ENCODE measurements at places on chromosomes 13 and 19. TPM values are rescaled to one million over a fixed set of nuclear protein-coding genes. Genes with fewer than 3 reads are reported as not detected.
A peak's percentile ranks its signal among the peaks of the same experiment; 100 is the strongest.

- peaks cover 3% of the 10 kb centered on the region for H3K27me3 ChIP-seq
- no peaks in the 10 kb centered on the region for H3K36me3 ChIP-seq
These were observed 170.5 kb downstream of the SHISA2 start for GRCh38 chr13:25881136-25881926.

- no peak overlapping the region for H3K27ac ChIP-seq
- H3K4me3 ChIP-seq, result no peak overlapping the region
- peaks cover 20% of the 10 kb centered on the region for H3K4me1 ChIP-seq
- H3K36me3 ChIP-seq, result no peaks in the 10 kb centered on the region
- H3K27me3 ChIP-seq, result no peaks in the 10 kb centered on the region
These were observed 5.3 kb downstream of the MISP start for GRCh38 chr19:756236-756635.

DNA sequence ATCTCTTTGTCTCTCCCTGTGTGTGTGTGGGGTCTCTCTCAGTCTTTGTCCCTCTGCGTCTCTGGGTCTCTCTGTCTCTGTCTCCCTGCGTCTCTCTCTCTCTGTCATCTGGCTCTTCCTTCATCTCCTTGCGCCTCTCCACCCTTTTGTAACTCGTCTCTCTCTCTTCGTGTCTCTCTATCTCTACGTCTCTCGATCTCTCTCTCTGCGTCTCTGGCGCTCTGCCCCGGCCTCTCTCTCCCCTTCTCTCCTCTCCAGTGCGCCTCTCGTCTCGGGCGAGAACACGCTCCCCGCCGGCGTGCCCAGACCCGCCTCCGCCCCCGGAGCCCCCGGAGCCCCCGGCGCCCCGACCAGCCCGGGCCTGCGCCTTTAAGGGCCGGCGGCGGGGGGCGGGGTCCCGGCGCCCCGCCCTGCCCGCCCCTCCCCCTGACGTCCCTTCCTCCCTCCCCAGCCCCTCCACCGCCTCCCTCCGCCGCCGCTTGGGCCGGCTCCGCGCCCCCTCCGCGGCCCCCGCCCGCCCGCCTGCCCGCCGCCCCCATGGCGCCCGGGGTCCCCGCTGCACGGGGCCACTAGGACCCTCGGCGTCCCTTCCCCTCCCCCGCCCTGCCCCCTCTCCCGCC lies at the start of gene MARK4:
Gene MARK4, plus strand, starts transcription at position 440 of the 620 bp plus-strand sequence. CDS start 318 bp downstream, outside the sequence.
- H3K4me3 ChIP-seq, result peak within 1 kb of the TSS; percentile 73
- H3K4me1 ChIP-seq, result peaks cover 23% of the 10 kb centered on the region
- H3K27ac ChIP-seq, result no peak within 1 kb of the TSS
- no peak for DNase-seq
- no peaks in the 10 kb centered on the region for H3K36me3 ChIP-seq

The ZNF480 gene
- 12.6 TPM for total RNA-seq

- no peaks in the 10 kb centered on the region for H3K27me3 ChIP-seq
- no peak overlapping the region for H3K27ac ChIP-seq
- no peak for DNase-seq
- H3K4me1 ChIP-seq, result no peaks in the 10 kb centered on the region
- peaks cover 23% of the 10 kb centered on the region for H3K36me3 ChIP-seq
These were observed 26.0 kb downstream of the TM9SF2 start for GRCh38 chr13:99527301-99527700.

The KLK15 gene
- total RNA-seq, result not detected

- H3K36me3 ChIP-seq, result no peaks in the 10 kb centered on the region
- no peak overlapping the region for H3K27ac ChIP-seq
- DNase-seq, result no peak
- H3K4me3 ChIP-seq, result no peak overlapping the region
- H3K27me3 ChIP-seq, result no peaks in the 10 kb centered on the region
These were observed 75.9 kb upstream of the SCEL start for GRCh38 chr13:77459592-77459991.

DNA sequence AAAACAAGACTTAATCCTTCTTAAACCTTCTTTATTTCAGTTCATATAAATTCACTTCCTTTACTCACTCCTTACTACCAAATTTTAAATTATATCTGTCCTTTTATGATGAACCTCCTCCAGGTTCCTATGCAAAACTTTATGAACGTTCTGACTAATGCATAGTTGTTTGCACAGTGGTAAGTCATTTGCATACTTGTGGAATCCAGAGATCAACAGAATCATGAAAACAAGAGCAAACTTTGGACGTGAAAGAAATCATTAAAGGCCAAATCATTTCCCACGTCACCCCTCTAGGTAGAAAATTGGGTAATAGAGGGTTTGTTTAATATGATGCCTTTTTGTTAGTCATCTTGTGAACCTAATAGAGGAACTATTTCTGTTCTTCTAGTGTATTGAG lies 32.3 kb upstream of the MYCBP2 start:
- H3K27me3 ChIP-seq, result no peaks in the 10 kb centered on the region
- no peaks in the 10 kb centered on the region for H3K36me3 ChIP-seq
- DNase-seq, result peak; percentile 2
- H3K4me3 ChIP-seq, result no peak overlapping the region
- H3K4me1 ChIP-seq, result no peaks in the 10 kb centered on the region

- no peak overlapping the region for H3K4me3 ChIP-seq
- peaks cover 20% of the 10 kb centered on the region for H3K27me3 ChIP-seq
- DNase-seq, result no peak
- H3K27ac ChIP-seq, result no peak overlapping the region
- peaks cover 6% of the 10 kb centered on the region for H3K4me1 ChIP-seq
- H3K36me3 ChIP-seq, result no peaks in the 10 kb centered on the region
These were observed 5.3 kb downstream of the RGS9BP start for GRCh38 chr19:32680986-32681385.

DNA sequence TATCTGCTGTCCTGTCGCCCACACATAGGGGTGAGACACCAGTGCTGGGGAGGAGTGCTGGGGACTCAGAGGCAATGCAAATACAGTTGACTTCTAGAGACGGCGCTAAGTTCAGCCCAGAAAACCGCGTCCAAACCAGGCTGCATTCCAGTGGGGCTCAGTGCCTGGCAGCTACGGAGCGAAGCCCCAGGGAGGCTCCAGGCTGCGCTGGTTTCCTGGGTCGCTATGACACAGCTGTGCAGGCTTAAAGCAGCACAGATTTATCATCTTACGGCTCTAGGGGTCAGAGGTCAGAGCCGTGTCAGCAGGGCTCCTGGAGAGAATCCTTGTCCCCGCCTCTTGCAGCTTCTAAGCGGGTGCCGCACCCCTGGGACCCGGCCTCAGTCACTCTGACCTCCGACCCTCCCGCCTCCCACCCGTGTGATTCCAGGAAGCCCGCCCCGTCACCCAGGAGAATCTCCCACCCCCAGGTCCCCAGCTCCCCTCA lies 61.6 kb downstream of the ANKRD10 start:
- no peak for DNase-seq
- H3K27ac ChIP-seq, result no peak overlapping the region
- H3K36me3 ChIP-seq, result no peaks in the 10 kb centered on the region
- H3K4me1 ChIP-seq, result no peaks in the 10 kb centered on the region
- peaks cover 6% of the 10 kb centered on the region for H3K27me3 ChIP-seq

DNA sequence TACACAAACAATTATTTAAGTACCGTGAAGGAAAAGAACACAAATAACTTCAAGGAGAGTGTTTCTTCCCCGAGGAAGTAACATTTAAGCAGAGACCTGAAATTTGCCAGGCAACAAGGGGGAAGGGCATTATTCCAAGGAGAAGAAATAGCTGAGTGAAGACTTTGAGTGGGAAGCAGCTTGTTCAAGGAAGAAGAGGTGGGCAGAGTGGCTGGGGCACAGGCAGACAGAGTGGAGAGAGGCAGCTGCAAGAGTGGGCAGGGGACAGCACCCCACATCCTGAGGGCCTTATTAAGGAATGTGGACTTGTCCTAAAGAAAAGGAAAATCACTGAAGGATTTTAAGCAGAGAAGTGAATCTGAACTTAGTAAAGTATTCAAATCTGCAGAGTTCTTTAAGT lies 4.7 kb upstream of the DCLK1 start:
- H3K36me3 ChIP-seq, result no peaks in the 10 kb centered on the region
- no peaks in the 10 kb centered on the region for H3K4me1 ChIP-seq
- no peak for DNase-seq
- no peak overlapping the region for H3K4me3 ChIP-seq
- H3K27ac ChIP-seq, result no peak overlapping the region

- no peaks in the 10 kb centered on the region for H3K36me3 ChIP-seq
- no peak for DNase-seq
- H3K4me3 ChIP-seq, result no peak overlapping the region
- H3K27me3 ChIP-seq, result peaks cover 4% of the 10 kb centered on the region
- H3K4me1 ChIP-seq, result no peaks in the 10 kb centered on the region
These were observed 752 bp upstream of the HAS1 start for GRCh38 chr19:51724543-51724942.

The CC2D1A gene
- 22.6 TPM for total RNA-seq

The PROZ gene
- not detected for total RNA-seq

The DBP gene
- 1.2 TPM for total RNA-seq

DNA sequence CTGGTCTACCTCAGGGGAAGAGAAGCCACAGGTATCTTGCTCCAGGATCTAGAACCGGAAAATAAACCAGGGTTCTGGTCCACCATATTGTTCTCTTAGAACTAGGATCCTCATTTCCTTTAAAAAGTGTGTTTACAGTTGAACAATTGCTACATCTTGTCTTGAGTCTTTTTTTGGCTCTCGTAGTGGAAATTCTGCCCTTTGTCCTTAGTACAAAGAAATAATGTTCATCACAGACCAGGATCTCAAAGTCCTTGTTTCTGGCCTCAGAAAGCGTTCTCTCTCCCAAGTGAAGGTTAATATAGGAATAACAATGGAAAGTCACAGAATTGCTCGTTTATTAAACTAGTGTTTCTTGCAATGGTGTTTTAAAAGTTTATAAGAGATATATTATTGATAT lies 20.8 kb downstream of the KLF2 start:
- H3K27ac ChIP-seq, result no peak overlapping the region
- no peaks in the 10 kb centered on the region for H3K27me3 ChIP-seq
- no peaks in the 10 kb centered on the region for H3K36me3 ChIP-seq

DNA sequence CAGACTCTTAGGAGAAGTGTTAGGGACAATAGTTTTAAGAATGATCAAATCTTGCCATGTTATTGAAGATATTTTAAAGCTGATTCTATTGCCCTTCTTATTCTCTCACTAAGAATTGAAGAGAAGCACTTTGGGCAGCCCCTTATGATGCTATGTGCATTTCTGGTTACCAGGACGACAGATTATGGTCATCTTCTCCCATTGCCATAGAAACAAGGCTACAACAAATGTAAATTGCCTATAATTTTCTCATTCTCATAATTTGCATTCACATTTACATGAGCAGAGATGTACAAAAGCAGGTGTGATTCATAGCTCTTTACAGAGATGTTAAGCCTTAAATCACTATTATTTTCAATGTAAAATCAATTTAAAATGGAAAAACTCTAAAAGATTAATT lies 137.3 kb upstream of the PCDH9 start:
- no peaks in the 10 kb centered on the region for H3K36me3 ChIP-seq
- no peaks in the 10 kb centered on the region for H3K27me3 ChIP-seq
- H3K4me3 ChIP-seq, result no peak overlapping the region

The LGALS4 gene
- not detected for total RNA-seq

- H3K36me3 ChIP-seq, result no peaks in the 10 kb centered on the region
- DNase-seq, result no peak
- no peaks in the 10 kb centered on the region for H3K4me1 ChIP-seq
- H3K27me3 ChIP-seq, result no peaks in the 10 kb centered on the region
- peak overlapping the region; percentile 36 for H3K4me3 ChIP-seq
These were observed 75.4 kb downstream of the PEG3 start for GRCh38 chr19:56765137-56765536.

The BRSK1 gene
- 17.6 TPM for total RNA-seq

The ZNF578 gene
- not detected for total RNA-seq

DNA sequence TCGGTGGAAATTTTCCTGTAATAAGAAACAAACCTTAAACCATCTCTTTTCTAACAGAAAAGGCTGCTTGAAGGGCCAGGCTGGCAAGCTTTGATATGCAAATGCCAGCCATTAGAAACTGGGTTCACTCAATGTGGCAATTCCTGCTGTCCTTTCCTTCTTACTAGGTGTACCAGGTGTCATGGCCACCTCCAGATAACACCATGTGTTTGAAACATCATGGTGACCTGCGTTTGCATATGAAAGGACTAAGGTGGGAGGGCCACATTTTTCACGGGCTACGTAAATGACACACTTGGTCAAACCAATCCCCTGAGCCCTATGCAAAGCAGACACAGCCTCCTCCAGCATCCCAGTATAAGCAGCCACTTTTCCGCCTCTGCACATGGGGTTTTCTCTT lies 789.1 kb upstream of the SLITRK5 start:
- H3K27ac ChIP-seq, result no peak overlapping the region
- DNase-seq, result no peak
- H3K4me3 ChIP-seq, result no peak overlapping the region
- H3K27me3 ChIP-seq, result no peaks in the 10 kb centered on the region

DNA sequence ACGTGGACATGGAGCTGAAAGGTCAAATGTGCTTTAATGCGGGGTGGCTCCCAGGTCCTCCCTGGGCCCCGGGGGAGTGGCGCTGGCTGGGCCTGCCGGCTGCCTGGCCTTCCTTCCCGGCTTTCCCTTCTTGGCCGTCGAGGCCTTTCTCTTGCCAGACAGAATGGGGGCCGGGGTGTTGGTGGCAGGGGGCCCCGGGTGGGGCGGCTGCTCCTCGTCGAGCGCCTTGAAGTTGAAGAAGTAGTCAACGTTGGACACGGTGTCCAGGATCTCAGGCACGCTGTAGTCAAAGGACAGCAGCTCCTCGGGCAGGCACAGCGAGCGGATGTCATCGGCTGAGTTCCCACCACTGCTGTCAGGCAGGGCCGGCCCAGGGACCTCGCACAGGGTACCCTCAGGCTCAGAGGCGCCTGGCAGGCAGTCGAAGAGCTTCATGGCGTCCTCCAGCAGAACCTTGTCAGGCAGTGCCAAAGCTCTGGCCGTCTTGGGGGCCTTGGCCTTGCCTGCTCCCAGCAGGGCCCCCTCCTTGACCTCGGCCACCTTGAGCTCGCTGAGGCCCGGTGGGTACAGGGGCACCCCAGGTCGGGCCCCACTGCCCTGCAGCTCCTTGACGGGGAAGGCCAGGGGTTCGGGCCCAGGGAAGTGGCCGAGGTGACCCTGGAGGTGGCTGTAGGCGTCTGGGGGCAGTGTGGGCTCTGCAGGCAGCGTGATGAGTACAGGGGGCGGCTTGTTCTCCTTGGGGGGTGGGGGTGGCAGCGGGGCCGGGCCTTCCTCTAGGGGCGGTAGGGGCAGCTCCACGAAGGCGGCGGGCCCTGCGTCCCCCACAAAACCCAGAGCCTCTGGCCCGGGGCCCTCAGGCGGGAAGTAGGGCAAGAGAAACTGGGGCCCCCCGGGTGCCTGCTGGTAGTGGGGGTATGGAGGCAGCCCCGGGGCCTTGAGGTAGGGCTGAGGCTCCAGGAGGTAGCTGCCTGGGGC lies 1.3 kb downstream of the PRR22 start:
- DNase-seq, result no peak
- H3K27me3 ChIP-seq, result no peaks in the 10 kb centered on the region
- no peaks in the 10 kb centered on the region for H3K36me3 ChIP-seq
- H3K27ac ChIP-seq, result no peak overlapping the region

- no peak for DNase-seq
- H3K27me3 ChIP-seq, result no peaks in the 10 kb centered on the region
- no peaks in the 10 kb centered on the region for H3K4me1 ChIP-seq
- H3K4me3 ChIP-seq, result no peak overlapping the region
- no peak overlapping the region for H3K27ac ChIP-seq
These were observed 11.9 kb downstream of the FBXL3 start for GRCh38 chr13:77014906-77015685.
